Thoracic aorta (tissue), 2 donors: ENCODE measurements at places on chromosomes 2 and 18.

DNA sequence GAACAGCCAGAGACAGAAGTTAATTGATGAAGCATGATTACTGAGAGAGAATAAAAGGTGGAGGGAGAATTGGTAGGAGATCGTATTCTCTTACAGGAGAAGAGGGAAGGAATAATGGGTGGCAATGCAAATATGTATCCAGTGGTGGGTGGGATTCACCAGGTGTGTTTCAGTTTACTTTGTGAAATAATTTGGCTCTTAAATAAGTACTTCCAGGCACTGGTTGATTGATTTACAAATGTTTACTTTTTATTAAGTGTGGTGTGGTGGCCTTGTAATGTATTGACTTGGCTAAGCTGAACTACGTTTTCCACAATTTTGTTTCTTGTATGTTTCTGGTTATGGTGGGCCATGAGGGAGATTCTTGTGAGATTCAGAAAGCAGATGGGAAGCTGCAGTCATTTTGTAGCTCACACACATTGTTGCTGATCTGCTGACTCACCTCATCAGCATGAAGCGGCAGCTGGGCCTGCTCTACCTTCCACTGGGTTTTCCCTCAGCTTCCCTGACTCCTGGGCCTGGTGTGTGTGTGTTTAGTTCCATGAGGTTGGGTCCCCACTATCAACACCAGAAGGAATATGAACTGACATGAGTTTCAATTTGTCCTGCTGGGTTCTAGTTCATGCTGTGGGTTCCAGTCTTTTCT lies 32.6 kb downstream of the MYL12B start:
- no peak for DNase-seq

DNA sequence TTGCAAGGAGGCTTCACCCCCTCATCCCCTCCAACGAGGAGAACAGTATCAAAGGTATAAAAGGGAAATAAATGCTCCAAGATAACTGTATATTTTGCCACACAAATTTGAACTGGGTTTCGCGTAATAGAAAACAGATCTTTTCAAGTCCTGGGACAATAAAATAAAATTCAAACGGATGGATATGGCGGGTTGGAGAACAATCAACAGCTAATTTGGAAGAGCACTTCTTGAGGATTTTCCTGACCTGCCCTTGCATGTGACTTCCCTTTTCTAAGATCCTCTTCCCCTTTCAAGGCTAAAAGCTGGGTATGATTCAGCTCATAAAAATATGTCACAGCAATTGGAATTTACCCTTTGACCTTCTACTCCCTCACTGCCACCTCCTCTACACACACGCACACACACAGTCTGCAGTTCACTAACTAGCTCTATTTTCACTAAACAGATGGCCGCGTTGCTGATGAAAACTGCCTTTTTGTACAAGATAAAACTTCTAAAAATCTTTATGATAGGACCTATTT lies 386.9 kb downstream of the FIGN start:
- DNase-seq = no peak

GRCh38 chr18:29123706-29124530 lies 947.0 kb upstream of the CDH2 start:
- DNase-seq = no peak

GRCh38 chr2:190877436-190877835 lies 3.2 kb upstream of the GLS start:
- no peak for DNase-seq

- DNase-seq = no peak
Measured at GRCh38 chr2:156327835-156328695, 4.5 kb downstream of the NR4A2 start.

DNA sequence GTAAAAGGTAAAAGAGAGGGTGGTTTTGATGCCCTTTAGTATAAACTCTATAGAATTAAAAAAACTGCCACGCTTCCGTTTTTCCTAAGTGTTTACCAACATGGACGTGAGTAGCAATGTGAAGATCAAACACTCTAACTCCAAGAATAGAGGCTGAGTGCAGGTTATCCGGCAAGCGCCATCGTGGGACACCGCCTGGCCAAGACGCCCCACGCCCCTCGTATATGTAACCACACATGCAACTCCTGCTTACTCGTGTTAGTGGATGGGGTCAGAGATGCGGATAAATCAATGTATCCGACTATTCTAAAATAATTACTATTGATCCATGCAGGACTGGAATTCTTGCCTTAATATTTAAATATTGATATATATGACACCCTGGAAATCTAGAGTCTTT lies 741.3 kb downstream of the GALR1 start:
- no peak for DNase-seq

DNA sequence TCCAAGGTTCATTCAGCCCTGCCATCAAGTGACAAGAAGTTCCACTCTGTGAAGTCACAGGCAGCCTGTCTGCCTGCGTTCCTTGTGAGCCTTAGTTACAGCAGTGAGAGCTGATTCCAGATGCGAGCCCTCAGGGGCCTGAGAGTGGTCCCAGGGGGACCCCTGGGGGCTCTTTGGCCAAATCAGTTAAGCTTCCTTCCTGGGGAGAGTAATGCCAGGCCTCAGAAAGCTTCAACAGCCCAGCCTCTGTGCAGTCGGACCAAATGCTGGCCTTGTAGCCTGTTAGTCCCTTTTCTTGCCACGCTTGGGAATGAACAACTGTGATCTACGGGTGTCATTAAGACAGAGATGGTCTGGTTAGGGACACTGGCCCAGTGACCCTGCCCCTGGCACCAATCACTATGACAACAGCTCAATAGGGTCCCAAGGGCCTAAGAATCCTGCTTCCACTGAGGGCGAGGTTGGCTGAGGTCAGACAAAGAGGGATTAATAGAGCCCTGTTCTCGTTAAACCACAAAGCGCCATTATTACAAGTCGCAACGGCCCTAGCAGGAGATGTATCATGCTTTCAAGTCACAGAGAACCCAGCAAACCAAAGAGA lies 50.9 kb downstream of the HS1BP3 start:
- DNase-seq = no peak

- no peak for DNase-seq
Measured at GRCh38 chr18:27713738-27714095, 463.2 kb downstream of the CDH2 start.

- no peak for DNase-seq
Measured at GRCh38 chr2:31319406-31320175, 85.6 kb downstream of the EHD3 start.

- no peak for DNase-seq
Measured at GRCh38 chr2:68916226-68916625, 36.5 kb downstream of the GKN2 start.

- DNase-seq = no peak
Measured at GRCh38 chr2:133063775-133064174, 393.8 kb upstream of the LYPD1 start.

DNA sequence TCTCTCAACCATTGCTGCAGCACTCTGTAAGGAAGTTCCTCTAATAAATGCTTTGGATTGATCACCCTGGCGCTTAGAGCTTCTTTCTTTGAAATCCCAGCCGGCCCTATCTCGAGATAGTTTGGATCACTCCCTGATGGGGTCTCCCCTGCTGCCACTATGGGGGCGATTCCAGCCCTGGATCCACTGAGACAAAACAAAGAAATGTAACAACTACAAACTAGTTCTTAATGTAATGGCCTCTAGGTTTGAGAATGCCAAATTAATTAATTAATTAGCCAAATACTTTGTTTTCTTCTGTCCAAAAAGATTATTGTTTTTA lies 15.2 kb downstream of the SRSF7 start:
- no peak for DNase-seq

DNA sequence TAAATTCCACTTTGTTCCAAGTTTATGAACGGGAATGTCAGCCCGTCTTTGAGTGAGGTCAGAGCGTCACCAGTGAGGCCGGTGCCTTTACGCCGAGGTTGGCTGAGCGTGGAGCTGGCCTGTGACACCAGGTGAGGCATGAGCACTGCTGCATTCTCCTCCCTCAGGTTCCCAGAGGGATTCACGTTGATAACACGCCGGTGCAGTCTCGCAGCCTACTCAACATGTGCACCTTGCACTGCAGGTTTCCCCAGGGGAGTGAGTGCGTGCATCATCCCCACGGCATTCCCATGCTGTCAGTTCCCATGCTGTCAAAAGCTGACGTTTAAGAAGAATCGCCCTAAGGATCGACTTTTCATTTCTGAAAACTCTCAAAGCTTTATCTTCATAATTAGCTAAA lies 213.3 kb downstream of the LDLRAD4 start:
- no peak for DNase-seq

DNA sequence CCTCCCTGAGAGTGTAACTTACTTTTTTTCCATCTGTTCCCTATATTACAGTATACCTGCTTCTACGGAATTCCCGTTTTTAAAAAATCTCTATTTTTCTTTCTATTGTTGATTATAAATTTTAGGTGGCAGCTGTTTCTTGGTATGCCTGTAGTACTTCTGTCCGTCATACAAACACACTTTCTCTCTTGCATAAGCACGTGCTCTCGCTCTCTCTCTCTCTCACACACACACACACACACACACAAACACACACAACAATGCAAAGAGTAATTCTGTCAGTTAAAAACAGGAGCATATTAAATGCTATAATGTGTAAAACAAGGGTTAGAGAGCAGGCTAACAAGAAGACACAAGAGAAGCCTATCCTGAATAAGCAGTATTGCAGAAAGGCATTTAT lies 140.5 kb downstream of the THADA start:
- no peak for DNase-seq

DNA sequence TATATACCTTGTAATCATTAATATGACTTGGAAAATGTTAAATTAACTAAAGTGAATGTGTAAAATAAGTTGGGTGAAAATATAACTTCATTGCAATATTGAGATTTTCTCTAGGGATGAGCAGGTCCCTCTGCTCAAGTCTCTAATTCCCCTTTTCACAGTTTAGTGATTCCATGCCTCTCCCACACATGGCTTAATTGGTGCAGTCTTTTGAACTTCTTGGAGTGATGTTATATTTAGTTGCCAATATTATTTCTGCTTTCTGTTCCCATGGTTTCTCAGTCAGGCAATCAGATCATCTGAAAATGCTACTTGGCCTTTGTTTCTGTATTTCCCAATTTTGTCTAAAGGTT lies 233.7 kb upstream of the SPOPL start:
- DNase-seq = no peak

- DNase-seq = no peak
Measured at GRCh38 chr18:2147476-2148230, 423.7 kb downstream of the METTL4 start.

- no peak for DNase-seq
Measured at GRCh38 chr2:33673937-33674336, 74.8 kb upstream of the FAM98A start.

DNA sequence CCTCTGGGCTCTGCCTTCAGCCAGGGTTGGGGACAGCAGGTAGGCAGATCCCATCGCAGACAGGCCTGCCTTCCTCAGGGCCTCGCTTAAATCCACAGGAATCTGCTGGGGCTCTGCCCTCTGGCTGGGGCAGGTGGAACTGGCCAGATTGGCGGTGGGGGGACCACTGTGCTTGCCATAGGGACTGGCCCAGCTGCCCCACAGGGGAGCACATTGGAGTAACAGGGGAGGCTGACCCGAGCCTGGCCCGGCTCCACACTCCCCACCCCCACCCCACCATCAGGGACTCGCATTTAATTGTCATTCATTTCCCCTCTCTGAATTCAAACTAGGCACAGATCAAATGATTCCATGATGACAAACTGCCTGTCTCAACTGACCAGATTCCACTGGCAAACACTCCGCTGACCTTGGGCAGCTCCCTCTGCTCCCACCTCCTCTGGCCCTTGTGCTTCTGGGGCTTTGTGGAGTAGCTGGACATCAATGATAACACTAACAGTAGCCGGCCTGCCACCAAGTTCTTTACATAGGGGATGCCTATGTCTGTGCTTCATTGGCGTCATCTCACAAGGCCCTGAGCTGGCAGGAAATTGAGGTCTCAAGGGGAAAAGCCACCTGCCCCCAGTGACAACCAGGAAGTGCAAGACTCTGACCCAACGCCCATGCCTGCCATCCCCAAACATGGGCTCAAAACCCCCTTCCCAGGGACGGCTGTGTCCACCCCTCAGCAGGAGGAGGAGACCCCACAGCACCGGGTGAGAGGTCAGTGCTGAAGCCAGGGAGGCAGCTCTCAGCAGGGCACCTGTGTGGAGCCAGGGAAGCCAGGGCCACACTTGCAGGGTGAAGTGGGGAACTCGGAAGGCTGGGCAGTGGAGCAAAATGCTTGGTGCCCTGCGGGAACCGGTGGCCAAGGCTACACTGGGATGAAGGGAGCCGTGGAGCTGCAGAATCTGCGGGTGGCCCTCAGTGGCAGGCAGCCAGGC lies 2.1 kb upstream of the B3GNT7 start:
- no peak for DNase-seq

DNA sequence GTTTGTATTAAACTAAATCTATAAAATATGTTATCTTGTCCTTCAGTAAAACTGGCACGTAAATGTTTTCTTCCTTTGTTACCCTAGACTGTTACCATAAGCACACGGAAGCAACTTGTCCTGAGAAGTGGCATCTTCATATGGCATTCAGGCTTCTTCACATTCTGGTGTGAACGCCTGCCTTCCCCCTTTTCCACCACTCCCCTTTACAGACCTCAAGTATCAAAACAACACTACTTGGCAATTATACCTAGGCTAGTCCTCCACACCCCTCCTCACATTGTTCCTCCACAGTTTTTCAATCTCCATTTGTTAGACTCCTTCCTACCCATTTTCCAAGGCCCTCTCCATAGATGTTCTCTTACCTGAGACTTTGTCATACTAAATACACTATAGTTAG lies 2.9 kb downstream of the MEX3C start:
- DNase-seq = no peak

- no peak for DNase-seq
Measured at GRCh38 chr2:66237803-66238379, 197.0 kb upstream of the MEIS1 start.

- no peak for DNase-seq
Measured at GRCh38 chr18:73841661-73842060, 306.0 kb downstream of the FBXO15 start.

GRCh38 chr2:238495422-238495821 lies 68.7 kb downstream of the ASB1 start:
- no peak for DNase-seq

DNA sequence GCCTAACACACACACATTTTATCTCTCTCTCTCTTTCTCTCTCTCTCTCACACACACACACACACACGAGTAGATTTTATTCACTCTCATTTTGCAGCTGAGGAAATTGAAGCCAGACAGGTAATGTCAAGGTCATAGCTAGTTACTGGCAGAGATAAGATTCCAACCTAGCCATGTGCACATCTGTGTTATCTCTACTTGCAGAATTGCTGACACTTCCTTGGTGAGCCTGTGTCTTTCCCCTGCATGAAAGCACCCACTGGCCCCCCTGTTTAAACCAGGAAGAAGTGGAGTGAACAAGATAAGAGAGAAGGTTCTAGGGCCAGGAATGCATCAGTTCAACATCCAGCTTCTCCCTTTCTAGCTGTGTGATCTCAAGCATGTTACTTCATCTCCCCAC lies 423.7 kb downstream of the TXNL1 start:
- DNase-seq = no peak

GRCh38 chr2:170177950-170178781 lies at the start of gene MYO3B:
Gene MYO3B (plus strand): TSS chr2:170178147. CDS start chr2:170178288, 141 bp downstream.
- DNase-seq = no peak

GRCh38 chr2:73037947-73038585 lies 33.4 kb downstream of the SFXN5 start:
- no peak for DNase-seq

GRCh38 chr2:145108959-145109710 lies 589.2 kb upstream of the ZEB2 start:
- no peak for DNase-seq

GRCh38 chr18:79708412-79708811 lies 28.8 kb downstream of the CTDP1 start:
- DNase-seq = no peak
